T-helper 17 cell (primary cell): ENCODE measurements at places on chromosomes 7 and 10.

- no peak for DNase-seq
Measured at GRCh38 chr10:28975891-28976531, 298.7 kb downstream of the BAMBI start.

DNA sequence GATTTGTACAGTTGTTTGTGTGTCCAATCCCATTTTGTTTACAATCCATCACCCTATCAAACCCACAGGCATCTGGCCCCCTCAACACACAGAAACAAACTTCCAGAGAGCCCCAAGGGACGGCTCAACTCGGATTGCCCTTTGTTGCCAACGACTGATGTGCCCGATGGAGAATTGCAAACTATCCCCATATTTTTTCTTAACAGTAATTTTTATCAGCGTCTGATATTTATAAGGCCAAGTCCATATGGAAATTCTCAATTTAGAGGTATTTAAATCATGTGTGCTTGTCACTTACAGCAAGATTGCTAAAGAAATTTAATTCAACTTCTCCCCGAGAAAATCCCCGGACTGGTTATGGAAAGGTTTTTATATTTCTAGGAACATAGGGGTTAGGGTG, 113.9 kb upstream of the NPS start:
- no peak for DNase-seq

DNA sequence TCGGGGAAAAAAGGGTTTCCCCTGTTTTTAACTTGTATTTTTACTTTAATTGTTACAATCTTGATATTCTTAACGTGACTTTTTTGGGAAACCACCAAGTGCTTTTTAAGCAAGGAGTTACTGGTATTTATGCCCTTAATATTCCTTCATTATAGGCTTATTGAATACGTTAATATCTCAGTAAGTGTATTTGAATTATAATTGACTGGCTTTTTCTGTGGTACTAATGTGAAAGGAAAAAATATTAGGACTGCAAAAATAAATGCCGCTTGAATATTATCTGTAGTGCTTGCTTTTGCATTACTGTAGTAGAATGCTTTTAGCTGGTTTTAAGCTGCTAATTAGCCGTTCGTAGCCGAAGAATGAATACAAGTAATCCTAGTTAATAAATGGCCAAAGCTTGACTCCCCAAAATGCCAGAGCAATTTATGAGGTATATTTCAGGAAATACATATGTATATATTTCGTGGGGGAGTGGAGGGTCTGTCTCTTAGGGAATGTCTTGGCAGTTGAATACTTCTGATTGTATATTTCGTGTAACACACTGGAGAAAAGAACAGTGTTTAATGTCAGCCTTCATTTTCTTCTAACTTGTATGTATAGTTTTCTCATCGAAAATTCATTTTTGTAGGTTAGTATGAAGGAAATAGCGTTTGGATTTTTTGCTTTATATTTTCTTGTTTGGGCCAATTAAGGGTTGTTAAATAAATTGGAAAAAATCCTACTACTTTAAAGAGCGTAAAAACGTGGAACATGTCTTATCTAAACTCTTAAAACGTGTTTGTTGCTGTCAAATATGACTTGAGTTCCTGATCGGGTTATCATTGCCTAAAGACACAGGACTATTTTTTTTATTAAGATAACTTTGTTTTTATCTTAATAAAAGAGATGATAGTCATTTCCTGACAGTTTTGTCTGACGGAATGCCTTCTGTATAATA, 1.5 kb downstream of the PDCD4 start:
- no peak for DNase-seq

DNA sequence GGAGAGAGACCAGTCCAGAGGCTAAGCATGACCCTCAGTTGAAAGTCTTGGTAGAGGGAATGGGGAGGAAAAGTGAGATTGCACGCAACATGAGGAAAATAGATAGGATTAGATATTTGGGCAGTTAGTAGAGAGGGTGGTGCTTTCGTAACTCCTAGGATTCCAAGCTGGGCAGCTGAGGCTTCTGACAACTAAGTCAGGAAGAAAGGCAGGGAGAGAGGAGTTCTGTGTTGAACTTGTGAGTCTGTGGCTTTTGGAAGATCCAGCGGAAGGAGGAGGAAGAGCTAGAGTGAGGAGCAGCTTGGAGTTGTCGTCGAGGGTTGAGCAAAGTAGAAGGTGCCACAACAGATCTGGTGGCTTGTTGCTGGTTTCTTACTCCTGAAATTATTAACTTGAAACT, 21.8 kb downstream of the CUL1 start:
- DNase-seq = no peak

DNA sequence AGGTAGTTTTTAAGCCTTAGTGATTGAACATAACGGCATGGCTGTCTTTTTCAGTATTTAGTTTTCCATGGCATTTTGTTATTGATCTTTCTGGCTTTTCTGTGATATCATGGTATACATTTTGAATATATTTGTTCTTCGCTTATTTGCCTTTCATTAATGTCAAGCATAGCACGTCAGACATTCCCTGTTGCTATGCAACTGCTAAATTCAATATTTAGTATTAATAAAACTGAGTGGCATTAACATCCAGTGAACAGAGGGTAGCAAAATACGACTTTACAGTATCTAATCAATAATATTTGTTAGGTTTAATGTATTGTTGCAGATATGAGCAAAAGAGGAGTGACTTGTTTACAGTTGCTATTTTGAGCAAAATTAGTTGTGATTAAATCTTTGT, 72.5 kb downstream of the LCOR start:
- DNase-seq = no peak

DNA sequence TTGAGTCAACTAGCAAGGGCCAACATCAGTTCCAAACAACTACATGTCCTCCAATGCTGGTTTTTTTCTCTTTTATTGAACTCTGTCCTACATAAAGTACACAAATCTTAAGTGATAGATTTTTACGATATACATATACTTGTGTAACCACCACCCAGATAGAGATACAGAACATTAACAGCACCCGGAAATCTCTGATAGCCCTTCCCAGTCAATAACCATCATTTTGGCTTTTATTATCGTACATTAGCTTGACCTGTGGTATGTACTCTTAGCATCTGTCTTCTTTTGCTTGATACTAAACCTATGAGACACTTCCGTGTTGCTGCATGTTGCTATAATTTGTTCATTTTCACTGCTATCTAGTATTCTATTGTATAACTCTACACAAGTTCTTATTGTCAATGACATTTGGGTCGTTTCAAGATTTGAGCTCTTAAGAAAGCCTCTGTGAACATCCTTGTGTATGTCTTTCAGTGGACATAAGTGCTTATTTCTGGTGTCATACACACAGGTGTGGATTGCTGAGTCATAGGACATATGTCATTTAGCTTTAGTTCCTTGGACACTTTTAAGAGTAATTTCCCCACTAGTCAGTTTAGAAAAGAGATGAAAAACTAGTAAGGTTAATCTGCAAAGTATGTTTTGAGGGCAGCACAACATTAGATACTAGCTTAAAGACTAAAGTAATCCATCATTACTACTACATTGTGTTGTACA, 111.1 kb downstream of the PRLHR start:
- DNase-seq = no peak

DNA sequence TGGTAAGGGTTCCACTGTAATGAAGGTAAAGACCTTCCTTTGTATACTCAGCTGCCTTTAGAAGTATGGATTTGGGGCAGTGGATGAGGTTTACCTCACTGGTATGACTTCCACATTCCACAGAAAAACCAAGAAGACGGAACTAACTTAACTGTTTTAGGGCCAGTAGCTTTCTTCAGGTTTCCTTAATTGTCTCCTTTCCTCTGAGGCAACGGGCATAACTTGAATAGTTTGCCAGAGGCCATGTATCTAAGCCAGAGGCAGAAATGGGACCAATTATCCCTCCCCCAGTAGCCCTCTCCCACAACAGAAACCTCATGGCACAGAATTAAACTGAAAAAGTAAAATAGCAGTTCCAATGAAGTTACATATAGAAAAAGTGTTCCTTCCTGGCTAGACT, 281.7 kb downstream of the PHTF2 start:
- no peak for DNase-seq

DNA sequence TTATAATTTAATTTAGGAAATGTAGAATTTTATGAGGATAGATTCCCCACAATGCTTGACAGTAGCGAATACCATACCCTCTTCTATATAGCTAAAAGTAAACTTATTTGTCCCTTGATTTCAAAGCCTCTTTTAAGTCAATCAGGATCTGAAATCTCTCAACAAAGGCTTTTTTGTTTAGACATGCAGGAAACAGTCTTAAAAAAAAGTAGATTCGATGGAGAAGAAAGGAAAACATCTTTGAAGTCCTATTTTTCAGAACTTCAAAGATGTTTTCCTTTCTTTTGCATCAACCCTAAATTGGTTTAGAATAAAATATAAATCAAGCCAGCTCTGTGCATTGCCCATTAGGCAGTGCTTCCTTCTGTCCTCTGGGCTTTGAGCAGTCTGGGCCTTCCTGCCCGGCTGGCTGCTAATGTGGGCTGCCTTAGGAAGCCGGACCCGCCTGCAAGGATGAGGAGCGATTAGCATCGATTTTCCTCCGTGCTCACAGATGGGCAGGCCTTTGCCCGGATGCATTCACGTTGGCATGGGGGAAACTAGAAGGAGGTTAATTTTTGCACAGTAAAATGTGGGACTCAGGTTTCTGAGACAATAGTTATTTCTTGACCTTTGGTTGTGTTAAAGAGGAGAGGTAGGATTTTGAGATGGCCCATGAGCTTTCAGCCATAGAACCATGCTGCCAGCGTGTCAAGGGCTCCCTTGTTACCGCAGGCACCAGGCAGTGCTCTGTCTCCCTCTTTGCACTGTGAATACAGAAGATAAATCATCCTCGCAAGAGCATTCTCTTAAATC, 15.5 kb downstream of the MSRB2 start:
- DNase-seq = no peak

GRCh38 chr7:11213266-11213665, 239.6 kb downstream of the PHF14 start:
- no peak for DNase-seq

DNA sequence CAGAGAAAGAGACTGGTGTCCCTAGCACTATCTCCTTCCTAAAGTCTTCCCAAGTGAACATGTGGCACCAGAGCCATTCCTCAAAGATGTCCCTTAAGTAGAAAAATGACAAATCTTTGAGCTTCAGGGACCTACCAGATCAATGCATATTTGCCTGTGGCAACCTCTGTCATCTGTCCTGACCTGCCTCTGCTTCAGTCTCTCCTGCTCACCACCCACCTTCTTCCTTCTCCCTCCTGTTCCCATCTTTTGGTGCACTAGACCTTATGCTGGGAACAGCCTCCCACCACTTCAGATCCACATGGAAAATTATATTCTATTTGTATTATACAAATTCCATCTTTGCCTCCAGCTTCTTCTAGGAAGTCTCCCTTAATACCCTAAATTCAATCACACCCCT, 386.4 kb downstream of the PLXNA4 start:
- DNase-seq = no peak

DNA sequence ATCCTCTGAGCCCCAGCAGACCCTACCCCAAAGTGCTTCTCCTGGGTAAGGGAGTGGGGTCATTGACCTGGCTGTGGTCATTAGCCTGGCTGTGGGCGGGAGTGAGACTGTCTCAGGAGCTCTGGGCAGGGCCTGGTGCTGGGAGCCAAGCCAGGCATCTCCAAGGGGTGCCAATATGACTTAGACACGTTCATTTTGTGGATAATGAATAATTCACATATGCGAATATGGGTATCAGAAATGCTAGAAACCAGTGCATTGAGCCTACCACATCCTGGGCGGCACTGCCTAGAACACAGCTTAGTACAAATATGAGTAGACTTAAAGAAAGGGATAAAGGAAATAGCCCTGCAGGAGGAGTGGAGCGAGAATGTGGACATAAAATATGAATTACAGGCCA, 14.4 kb upstream of the SRRM3 start:
- no peak for DNase-seq

- no peak for DNase-seq
Measured at GRCh38 chr7:38300175-38300574, 26.7 kb upstream of the TARP start.

DNA sequence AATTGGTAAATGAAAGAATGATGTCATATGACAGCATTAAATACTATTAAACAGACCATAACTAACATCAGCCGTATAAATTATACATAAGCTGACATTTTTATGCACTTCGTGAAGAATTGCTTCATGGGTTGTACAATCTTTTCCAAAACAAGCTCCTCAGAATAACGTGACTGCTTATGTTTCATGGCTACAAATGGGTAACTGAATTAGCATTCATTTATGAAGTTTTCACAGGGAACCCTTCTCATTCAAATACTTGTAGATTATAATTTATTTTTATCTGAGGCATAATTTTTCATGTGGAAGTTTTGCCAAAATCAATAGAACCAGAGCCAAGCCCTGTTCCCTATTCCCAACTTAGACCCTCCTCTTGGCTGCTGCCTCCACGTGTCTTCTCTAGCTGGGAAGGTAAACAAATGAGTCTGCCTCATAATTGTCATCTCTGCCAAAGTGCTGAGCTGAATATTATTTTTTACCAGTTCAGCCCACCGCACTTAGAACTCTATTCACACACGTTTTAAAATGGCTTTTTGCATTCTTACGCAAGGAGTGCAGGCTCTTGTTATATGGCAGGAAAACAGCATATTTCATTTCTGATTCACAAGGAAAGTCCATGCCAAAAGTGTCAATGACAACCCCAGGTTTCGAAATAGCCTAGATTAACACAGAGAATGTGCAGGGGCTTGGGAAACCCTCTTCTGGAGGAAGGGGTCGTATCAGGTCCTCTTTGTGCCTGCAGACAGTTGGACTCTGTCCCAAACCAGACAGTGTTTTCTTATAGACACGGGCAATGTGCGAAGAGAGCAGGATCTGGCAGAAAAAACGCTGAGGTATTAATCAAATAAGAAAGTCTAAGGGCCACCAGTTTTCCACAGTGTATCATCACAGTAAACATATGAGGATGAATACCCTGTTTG, 370.7 kb upstream of the MGMT start:
- no peak for DNase-seq

- no peak for DNase-seq
Measured at GRCh38 chr7:1892011-1892965, 222.2 kb downstream of the ELFN1 start.

DNA sequence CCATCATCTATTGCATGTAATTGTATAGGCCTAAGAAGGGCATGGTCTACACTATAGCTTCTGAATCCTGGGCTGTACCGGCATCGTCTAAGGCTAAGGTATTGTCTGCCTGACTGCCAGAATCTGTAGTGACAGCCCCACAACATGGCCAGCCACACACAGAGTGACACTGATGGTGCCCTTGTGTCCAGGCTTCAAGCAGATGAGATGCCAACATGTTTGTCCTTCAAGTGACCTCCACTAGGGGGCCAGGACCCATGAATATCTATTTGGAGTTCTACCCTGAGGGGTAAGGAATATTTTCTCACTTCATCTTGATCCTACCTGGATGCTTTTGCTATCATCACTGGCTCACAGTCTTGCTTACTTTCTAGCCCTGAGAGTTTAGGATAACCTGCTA, 1.5 kb downstream of the CYP3A7 start:
- DNase-seq = no peak
